Activated naive CD4-positive, alpha-beta T cell (primary cell): ENCODE measurements at places on chromosomes 11 and 22.

- DNase-seq, result no peak
Observed at GRCh38 chr11:64007160-64007628, 21.0 kb downstream of the OTUB1 start.

DNA sequence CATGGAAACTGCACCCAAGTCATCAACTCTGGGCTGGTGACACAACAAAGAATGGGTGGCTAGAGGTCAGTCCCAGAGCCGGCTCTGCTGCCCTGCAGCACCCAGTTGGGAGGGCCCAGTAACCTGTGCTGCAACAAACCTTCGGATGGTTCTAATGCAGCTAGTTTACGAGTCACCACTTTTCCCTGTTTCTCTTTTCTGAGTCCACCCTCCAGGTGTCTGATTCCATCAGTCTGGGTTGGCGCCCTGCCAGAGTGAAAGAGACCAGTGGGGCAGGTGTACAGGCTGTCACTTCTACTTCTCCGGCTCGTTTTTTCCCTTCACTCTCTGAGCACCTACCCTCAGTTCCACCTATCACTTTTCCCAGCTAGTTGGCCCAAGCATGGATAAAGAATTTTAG lies 572.9 kb downstream of the NTM start:
- no peak for DNase-seq

DNA sequence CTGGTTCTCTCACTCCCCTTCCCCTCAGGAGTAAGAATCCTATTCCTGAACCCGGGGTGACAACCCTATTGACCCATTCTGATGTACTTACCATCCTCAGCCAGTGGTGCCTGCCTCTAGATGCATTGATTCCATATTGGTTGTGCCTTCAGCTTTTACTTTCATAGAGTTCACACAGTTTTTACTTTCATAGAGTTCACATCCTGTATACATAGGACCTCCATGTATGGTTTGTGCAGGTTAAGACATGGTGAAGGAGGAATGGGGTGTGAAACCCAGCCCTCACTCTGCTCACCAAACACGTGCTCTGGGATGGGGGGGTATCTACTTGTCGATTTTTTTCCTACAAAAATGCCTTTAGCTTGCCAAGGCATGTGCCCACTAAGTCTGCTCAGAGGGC lies 105.6 kb upstream of the TBCEL start:
- no peak for DNase-seq

DNA sequence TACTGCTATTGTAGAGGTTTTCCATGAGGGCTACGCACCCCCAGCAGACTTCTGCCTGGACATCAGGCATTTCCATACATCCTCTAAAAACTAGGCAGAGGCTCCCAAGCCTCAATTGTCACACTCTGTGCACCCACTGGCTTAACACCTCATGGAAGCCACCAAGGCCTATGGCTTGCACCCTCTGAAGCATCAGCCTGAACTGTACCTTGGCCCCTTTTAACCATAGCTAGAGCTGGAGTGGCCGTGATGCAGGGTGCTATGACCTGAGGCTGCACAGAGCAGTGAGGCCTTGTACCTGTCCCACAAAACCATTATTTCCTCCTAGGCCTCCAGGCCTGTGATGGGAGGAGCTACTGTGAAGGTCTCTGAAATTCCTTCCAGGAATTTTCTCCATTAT lies 33.9 kb downstream of the AAMDC start:
- DNase-seq, result no peak

GRCh38 chr22:48331691-48332220 lies 1495.9 kb downstream of the BRD1 start:
- DNase-seq, result no peak

- no peak for DNase-seq
Observed at GRCh38 chr11:12001186-12001585, 7.2 kb downstream of the DKK3 start.

- DNase-seq, result no peak
Observed at GRCh38 chr11:112983887-112984286, 22.7 kb downstream of the NCAM1 start.

GRCh38 chr11:115042002-115042401 lies 363.7 kb downstream of the NXPE2 start:
- no peak for DNase-seq

- DNase-seq, result no peak
Observed at GRCh38 chr11:106461839-106462545, 384.5 kb downstream of the AASDHPPT start.

DNA sequence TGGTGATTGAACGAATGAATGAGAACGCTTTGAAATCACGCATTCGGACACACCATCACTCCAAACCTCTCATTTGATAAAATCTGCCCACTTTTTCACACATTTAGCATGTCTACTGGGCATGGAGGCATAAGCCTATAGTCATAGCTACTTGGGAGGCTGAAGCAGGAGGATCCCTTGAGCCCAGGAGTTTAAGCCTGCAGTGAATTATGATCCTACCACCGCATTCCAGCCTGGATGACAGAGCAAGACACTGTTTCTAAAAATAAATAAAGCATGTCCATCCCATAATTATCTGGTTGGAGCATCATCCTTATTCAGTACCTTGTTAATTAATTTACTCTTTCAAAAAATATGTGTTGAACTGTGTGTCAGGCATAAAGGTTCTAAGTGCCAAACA lies 3.3 kb upstream of the PICALM start:
- no peak for DNase-seq

GRCh38 chr22:41009222-41009948 lies 58.2 kb downstream of the RBX1 start:
- DNase-seq, result no peak

- DNase-seq, result no peak
Observed at GRCh38 chr22:17201285-17201945, 17.8 kb downstream of the ADA2 start.
